ENCODE measurements at places on chromosomes 2 and 18. TPM values are rescaled to one million over a fixed set of nuclear protein-coding genes. Genes with fewer than 3 reads are reported as not detected.

DNA sequence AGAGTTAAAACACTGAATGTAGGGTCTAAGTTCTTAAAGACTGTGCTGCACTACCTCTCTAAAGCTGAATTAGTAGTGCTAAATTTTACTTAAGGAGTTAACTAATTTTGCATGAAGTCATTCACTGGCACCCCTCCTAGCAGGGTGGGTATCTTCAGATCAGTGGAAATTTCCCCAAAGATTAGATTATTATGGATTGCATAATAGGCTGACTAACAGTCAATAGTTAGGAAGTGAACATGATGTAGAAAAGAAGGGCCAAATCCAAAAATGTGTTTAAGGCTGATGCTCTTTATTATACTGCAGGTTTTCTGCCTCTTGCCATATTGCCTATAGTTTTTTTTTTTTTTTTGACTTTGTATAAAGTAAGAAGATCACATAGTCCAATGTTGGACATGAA lies 5.2 kb downstream of the ZNF638 start:
- peaks cover 85% of the 10 kb centered on the region for H3K4me1 ChIP-seq
- no peaks in the 10 kb centered on the region for H3K27me3 ChIP-seq
- no peaks in the 10 kb centered on the region for H3K36me3 ChIP-seq

- no peak overlapping the region for H3K27ac ChIP-seq
- H3K27me3 ChIP-seq: no peaks in the 10 kb centered on the region
- H3K4me1 ChIP-seq: no peaks in the 10 kb centered on the region
- no peaks in the 10 kb centered on the region for H3K36me3 ChIP-seq
- H3K4me3 ChIP-seq: no peak overlapping the region
Observed at GRCh38 chr18:79570266-79571201, 109.1 kb upstream of the CTDP1 start.

GRCh38 chr2:215879977-215880940 lies 133.1 kb downstream of the MREG start:
- H3K27ac ChIP-seq: no peak overlapping the region
- H3K4me1 ChIP-seq: no peaks in the 10 kb centered on the region
- no peak overlapping the region for H3K4me3 ChIP-seq
- H3K36me3 ChIP-seq: no peaks in the 10 kb centered on the region
- no peaks in the 10 kb centered on the region for H3K27me3 ChIP-seq

DNA sequence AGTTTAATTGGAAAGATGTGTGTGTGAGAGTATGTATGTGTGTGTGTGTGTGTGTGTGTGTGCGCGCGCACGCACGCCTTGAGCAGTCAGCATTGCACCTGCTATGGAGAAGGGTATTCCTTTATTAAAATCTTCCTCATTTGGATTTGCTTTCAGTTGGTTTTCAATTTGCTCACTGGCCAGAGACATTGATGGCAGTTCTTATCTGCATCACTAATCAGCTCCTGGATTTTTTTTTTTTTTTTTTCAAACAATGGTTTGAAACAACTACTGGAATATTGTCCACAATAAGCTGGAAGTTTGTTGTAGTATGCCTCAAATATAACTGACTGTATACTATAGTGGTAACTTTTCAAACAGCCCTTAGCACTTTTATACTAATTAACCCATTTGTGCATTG lies 48.0 kb downstream of the FEZ2 start:
- no peaks in the 10 kb centered on the region for H3K27me3 ChIP-seq
- H3K36me3 ChIP-seq: peaks cover 57% of the 10 kb centered on the region
- DNase-seq: no peak

DNA sequence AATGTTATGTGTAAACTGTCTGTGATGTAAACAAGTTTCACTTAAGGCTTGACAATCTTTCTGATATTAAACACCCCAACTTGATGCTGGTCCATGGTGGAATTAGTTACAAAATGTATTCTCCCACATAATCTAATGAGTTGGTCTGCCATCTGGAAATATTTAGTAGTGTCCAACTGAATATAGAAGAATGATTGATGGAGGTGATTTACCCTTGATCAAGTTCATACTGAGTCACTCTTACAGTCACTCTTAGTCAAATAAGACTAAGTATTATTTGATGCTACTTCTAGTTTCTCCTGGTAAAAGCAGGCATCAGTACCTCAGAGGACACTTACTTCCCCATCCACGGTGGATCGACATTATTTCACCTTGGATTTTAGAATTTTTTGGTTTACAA lies 198.1 kb downstream of the SATB2 start:
- no peaks in the 10 kb centered on the region for H3K27me3 ChIP-seq
- H3K27ac ChIP-seq: no peak overlapping the region
- no peaks in the 10 kb centered on the region for H3K36me3 ChIP-seq
- H3K4me3 ChIP-seq: no peak overlapping the region

- H3K27ac ChIP-seq: no peak overlapping the region
- no peaks in the 10 kb centered on the region for H3K36me3 ChIP-seq
- H3K4me1 ChIP-seq: no peaks in the 10 kb centered on the region
- H3K27me3 ChIP-seq: no peaks in the 10 kb centered on the region
Observed at GRCh38 chr2:72952110-72952823, 34.9 kb downstream of the EMX1 start.

DNA sequence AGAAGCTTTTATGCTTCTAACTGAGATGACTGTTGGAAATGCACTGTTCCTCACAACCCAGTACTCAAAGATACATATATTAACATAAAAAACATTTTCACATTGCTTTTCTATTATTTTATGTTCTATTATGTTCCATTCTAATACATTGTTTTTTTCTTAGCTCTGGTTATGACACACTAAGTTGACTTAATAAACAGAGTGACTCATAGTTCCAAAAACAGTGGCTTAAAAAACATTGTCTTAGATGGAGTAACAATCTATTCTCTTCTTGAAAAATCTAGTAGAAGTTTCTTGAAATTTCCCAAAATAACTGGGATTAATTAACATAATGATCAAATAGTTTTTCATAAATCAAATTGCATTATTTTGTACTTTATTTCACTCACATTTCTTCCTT lies 328.2 kb upstream of the LRATD1 start:
- no peak for DNase-seq
- H3K4me3 ChIP-seq: no peak overlapping the region
- H3K4me1 ChIP-seq: no peaks in the 10 kb centered on the region
- H3K36me3 ChIP-seq: no peaks in the 10 kb centered on the region
- H3K27me3 ChIP-seq: no peaks in the 10 kb centered on the region

- peaks cover 8% of the 10 kb centered on the region for H3K4me1 ChIP-seq
- H3K36me3 ChIP-seq: no peaks in the 10 kb centered on the region
- DNase-seq: no peak
- H3K27ac ChIP-seq: no peak overlapping the region
- peak overlapping the region; percentile 4 for H3K4me3 ChIP-seq
- H3K27me3 ChIP-seq: no peaks in the 10 kb centered on the region
Observed at GRCh38 chr18:31498574-31499524, 872 bp downstream of the DSG2 start.

DNA sequence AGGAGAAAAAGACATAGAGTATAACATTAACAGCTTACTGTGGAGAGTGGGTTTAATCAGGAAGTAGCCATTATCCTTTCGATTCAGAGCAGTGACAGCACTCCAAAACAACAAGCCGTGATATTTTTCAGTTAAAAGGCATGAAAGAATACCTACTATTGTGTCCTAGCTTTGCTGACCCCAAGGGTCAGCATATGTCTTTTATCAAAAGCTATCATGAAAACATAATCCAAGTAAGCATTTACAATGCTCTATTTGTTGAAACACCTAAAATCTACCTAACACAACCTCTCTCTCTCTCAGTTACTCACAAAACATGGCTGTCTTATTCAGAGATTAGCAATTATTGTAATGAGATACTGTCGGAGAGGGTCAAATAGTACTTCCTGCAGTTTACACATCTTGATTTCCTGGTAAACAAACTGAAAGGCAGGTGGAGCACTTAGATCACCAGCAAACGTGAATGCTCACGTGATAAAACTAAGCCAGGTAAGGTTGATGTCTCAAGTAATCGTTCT lies 100.0 kb downstream of the BAZ2B start:
- H3K36me3 ChIP-seq: no peaks in the 10 kb centered on the region
- H3K27ac ChIP-seq: peak overlapping the region; percentile 90
- H3K4me1 ChIP-seq: peaks cover 32% of the 10 kb centered on the region
- DNase-seq: no peak

DNA sequence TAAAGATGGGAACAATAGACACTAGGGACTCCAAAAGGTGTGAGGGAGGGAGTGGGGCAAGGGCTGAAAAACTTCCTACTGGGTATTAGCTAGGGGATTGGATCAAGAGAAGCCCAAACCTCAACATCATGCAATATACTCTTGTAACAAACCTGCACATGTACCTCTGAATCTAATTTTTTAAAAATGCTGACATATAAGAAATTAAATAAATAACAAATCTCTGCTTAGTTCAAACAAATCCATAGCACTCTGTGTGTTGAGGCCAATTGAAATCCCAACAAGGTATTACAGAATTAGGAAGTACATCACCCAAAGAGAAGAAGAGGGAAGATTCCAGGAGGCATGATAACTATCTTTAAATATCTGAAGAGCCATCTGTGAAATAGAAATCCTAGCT lies 55.4 kb upstream of the CDH20 start:
- H3K4me3 ChIP-seq: no peak overlapping the region
- no peak for DNase-seq
- H3K4me1 ChIP-seq: no peaks in the 10 kb centered on the region
- H3K27me3 ChIP-seq: no peaks in the 10 kb centered on the region

- H3K27ac ChIP-seq: peak within 1 kb of the TSS; percentile 19
- H3K27me3 ChIP-seq: no peaks in the 10 kb centered on the region
Observed at GRCh38 chr2:159904127-159904958, 106.3 kb upstream of the CD302 start.

GRCh38 chr18:26783170-26783569 lies 82.3 kb downstream of the AQP4 start:
- no peaks in the 10 kb centered on the region for H3K4me1 ChIP-seq
- no peaks in the 10 kb centered on the region for H3K27me3 ChIP-seq

- no peak overlapping the region for H3K4me3 ChIP-seq
- peaks cover 30% of the 10 kb centered on the region for H3K4me1 ChIP-seq
- DNase-seq: no peak
- no peaks in the 10 kb centered on the region for H3K27me3 ChIP-seq
Observed at GRCh38 chr2:65351234-65351947, 81.0 kb downstream of the SPRED2 start.

- no peak overlapping the region for H3K27ac ChIP-seq
- H3K27me3 ChIP-seq: no peaks in the 10 kb centered on the region
- no peaks in the 10 kb centered on the region for H3K36me3 ChIP-seq
- DNase-seq: no peak
- H3K4me1 ChIP-seq: peaks cover 18% of the 10 kb centered on the region
Observed at GRCh38 chr2:54543733-54544396, 87.7 kb downstream of the SPTBN1 start.

DNA sequence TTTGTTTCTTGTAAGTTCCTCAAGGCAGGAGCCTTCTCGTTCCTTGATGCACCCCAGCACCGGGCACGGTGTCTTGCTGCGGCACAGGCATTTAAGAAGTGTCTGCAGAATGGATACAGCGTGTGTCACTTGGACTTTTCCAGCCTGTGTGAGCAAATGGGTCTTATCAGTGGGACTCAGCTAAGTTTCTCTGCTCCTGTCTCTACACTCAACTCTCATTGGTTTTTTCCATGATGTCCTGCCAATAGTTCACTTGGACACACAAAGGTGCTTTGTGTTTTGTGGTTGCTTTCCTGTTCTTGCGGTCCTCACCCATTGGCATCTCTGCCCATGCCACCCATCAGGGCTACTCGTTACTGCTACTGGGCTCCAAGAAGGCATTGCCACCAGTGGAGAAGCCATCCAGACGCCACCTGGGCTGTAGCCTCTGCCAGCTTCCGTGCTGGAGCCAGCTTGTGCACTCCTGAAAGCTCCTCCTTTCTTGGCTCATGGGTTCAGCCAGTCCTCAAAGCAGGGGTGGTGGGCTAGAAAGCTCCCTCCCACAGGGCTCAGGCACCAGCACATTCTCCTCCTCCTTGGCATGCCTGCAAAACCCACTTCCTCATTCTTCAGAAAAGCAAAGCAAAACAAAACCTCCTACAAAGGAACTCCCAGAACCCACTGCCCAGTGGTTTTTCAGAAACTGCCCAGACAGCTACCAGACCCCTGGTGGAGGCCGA lies 41.4 kb downstream of the IL1R2 start:
- no peaks in the 10 kb centered on the region for H3K36me3 ChIP-seq
- H3K4me3 ChIP-seq: no peak overlapping the region
- DNase-seq: peak; percentile 60
- peaks cover 16% of the 10 kb centered on the region for H3K4me1 ChIP-seq
- H3K27me3 ChIP-seq: no peaks in the 10 kb centered on the region

GRCh38 chr2:146807568-146808168 lies 1037.2 kb upstream of the ACVR2A start:
- H3K4me1 ChIP-seq: no peaks in the 10 kb centered on the region
- H3K36me3 ChIP-seq: no peaks in the 10 kb centered on the region
- H3K4me3 ChIP-seq: no peak overlapping the region

DNA sequence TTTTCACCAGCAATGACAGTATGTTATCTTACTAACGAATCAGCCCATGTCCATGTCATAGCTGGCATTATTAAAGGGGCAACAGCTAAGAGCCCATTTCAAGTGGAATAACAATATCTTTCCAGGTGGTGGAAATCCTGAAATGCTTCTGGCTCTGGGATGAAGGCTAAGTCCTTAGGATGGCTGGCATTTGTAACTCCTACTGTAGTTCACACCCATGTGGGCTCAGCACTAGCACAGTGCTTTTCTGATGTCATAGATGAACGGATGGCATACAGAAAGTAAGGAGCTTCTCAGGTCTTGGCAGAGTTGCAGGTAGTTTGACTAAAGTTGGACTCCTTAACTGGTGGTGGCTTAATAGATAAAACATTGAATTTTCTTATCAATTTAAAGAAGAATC lies 10.0 kb downstream of the TMEM200C start:
- DNase-seq: no peak
- H3K27ac ChIP-seq: no peak overlapping the region
- no peaks in the 10 kb centered on the region for H3K27me3 ChIP-seq
- H3K36me3 ChIP-seq: no peaks in the 10 kb centered on the region
- no peaks in the 10 kb centered on the region for H3K4me1 ChIP-seq

DNA sequence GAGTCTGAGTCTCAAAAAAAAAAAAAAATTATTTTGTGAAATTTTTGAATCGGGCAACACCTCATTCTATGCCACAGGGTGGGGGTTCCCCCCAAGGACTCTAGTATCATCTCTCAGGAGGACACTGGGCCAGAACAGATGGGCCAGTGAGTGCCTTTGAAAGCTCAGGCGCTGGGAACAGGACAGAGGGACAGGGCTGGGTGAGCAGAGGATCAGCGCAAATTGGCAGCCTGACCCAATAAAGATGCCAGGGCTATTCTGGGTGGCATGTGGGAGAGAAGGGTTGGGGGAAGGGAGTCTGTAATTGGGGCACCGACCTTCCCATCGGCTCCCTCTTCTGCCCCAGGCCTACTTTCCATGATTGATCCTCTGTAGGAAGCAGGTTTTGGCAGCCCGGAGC lies 44.0 kb downstream of the KIF3C start:
- no peaks in the 10 kb centered on the region for H3K27me3 ChIP-seq
- no peak overlapping the region for H3K27ac ChIP-seq
- H3K36me3 ChIP-seq: no peaks in the 10 kb centered on the region
- no peak overlapping the region for H3K4me3 ChIP-seq
- H3K4me1 ChIP-seq: no peaks in the 10 kb centered on the region
- DNase-seq: no peak

- no peak for DNase-seq
- no peak overlapping the region for H3K27ac ChIP-seq
- no peak overlapping the region for H3K4me3 ChIP-seq
- H3K27me3 ChIP-seq: no peaks in the 10 kb centered on the region
- no peaks in the 10 kb centered on the region for H3K36me3 ChIP-seq
- H3K4me1 ChIP-seq: no peaks in the 10 kb centered on the region
Observed at GRCh38 chr2:184053326-184053725, 545.0 kb upstream of the ZNF804A start.

The RNF152 gene
- 29.9 TPM for total RNA-seq

The HYCC2 gene
- total RNA-seq: 9.6 TPM

The NAPG gene
- 47.9 TPM for total RNA-seq

The ITPRIPL1 gene
- total RNA-seq: not detected

The METAP1D gene
- 8.5 TPM for total RNA-seq

The HOXD4 gene
- total RNA-seq: 13.6 TPM

The LYPD6B gene
- not detected for total RNA-seq

The MLPH gene
- 1.9 TPM for total RNA-seq

The ZNF513 gene
- 15.3 TPM for total RNA-seq

All from adrenal gland (tissue), 19 donors.